Suprapubic skin (tissue), 4 donors: ENCODE measurements at places on chromosomes 1 and 21. TPM values are rescaled to one million over a fixed set of nuclear protein-coding genes. Genes with fewer than 3 reads are reported as not detected.

Gene WNT4
- 26.8 TPM for total RNA-seq

Gene GPA33
- total RNA-seq: 0.15 TPM

Gene HAO2
- 2.2 TPM for total RNA-seq

Gene TRIM33
- 100 TPM for total RNA-seq

Gene DMRTA2
- not detected for total RNA-seq
